Right forelimb (tissue), 1 donor: ENCODE measurements at places on chromosomes 4 and X.

GRCh38 chr4:150384249-150384648, 197.7 kb upstream of the MAB21L2 start:
- no peak for DNase-seq

GRCh38 chr4:107818301-107818910, 6.3 kb upstream of the SGMS2 start:
- no peak for DNase-seq

GRCh38 chr4:175435381-175435783, 376.7 kb downstream of the GPM6A start:
- DNase-seq: no peak

DNA sequence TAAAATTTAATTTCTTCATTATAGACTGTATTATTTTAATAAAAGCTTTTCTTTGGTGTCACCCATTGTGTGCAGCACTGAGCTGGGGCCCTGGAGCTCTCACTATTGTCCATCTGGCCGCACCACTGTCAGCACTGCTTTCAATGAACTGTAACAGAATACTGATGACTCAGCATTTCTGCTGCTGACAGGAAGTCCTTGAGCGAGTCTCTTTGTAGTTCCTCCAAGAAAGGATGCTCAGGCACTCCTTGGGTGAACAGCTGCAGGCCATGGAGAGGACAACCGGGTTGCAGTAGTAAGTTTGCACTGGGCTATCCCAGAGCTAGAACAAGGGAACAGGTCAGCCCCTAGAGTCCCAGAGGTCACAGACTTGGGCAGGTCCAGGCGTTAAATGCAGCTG, 81.6 kb downstream of the SORBS2 start:
- no peak for DNase-seq

DNA sequence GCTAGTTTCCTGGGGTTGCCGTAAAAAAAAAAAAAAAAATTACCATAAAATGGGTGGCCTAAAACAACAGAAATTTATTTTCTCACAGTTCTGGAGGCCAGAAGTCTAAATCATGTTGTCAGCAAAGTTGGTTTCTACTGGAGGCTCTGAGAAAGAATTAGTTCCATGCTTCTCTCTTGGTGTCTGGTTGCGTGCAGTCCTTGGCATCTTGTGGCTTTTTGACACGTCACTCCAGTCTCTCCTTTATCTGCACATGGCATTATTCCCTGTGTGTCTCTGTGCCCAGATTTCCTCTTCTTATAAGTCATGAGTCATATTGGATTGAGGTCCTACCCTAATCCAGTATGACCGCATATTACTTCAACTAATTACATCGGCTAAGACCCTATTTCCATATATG, 38.7 kb downstream of the SPATA4 start:
- DNase-seq: no peak

- no peak for DNase-seq
These were observed 28.6 kb downstream of the TRPC3 start for GRCh38 chr4:121923306-121923705.

DNA sequence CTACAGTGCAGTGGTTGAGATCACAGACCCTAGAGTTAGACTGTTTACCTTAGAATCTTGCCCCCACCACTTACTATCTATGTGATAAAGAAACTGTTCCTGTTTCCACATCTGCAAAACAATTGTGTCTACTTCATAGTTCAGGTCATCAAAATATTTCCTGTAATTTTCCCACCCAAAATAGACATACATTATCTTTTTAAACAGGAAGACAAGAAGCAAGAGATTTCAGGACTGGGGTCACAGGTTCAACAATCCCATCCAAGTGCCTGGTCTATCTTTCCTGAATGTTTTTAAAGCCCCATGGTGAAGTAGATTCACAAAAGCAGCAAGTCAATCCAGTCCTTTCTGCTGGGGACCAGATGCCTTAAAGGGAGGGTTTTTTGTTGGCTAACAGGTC, 41.8 kb upstream of the CT47C1 start:
- no peak for DNase-seq

GRCh38 chr4:143482840-143483239, 30.7 kb upstream of the SMARCA5 start:
- no peak for DNase-seq

DNA sequence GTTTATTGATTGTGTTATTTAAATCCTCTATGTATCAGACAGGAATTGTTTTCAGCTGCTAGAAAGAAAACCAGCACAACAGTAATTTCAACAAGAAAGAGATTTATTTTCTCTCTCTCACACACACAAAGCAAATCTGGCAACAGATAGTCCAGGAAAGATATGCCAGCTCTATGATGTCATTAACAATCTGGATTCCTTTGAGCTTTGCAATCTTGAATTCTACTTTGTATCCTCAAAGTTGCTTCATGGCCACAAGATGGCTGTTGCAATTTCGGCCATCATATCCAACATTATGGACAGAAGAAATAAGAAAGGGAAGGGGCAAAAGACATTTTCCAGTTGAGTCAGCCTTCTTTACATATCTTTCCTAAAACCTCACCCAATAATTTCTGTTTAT, 19.8 kb upstream of the FMR1 start:
- DNase-seq: no peak

DNA sequence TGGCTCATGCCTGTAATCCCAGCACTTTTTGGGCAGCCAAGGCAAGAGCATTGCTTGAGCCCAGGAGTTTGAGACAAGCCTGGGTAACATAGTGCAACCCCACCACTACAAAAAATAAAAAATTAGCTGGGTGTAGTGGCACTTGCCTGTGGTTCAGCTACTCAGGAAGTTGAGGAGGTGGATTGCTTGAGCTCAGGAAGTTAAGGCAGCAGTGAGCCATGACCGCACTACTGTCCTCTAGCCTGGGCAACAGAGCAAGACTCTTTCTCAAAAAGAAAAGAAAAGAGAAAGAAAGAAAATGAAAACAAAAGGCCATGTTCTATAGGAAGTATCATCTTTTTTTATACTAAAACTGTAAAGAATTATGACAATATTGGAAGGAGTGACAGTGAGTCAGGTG, 38.5 kb downstream of the NEK1 start:
- no peak for DNase-seq

DNA sequence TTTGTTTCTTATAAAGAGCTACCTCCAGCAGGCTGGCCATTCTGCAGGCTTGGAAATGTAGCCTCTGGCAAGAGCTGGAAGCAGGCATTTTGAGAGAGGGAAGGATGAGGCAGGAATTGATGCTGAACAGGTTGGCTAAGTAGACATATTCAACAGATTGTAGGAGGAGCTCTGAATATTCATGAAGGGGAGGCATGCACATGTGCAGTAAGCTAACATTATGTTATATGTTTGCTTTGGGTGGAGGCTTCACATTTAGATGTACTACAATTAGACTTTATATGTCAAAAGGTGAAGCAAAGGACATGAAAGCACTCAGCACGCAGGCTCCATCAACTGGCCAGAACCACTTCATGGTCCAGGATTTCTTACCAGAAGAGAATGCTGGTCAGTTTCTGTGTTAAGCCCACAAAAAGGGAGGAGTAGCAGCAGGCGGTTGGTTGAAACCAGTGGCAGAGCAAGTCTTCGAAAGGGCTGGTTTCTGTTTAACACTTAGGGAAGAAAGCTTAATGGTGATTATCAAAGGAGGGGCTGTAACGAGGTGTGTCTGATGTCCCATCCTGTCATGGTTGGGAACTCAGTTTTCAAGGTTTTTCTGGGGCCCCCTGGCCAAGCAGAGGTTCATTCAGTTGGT, 54.8 kb downstream of the FGFBP1 start:
- DNase-seq: no peak

GRCh38 chr4:130393231-130393630, 1297.3 kb downstream of the C4orf33 start:
- no peak for DNase-seq

- no peak for DNase-seq
These were observed 13.1 kb upstream of the FAM13A start for GRCh38 chr4:89070041-89070440.

- no peak for DNase-seq
These were observed 87.1 kb upstream of the PRPS1 start for GRCh38 chrX:107541244-107541643.

DNA sequence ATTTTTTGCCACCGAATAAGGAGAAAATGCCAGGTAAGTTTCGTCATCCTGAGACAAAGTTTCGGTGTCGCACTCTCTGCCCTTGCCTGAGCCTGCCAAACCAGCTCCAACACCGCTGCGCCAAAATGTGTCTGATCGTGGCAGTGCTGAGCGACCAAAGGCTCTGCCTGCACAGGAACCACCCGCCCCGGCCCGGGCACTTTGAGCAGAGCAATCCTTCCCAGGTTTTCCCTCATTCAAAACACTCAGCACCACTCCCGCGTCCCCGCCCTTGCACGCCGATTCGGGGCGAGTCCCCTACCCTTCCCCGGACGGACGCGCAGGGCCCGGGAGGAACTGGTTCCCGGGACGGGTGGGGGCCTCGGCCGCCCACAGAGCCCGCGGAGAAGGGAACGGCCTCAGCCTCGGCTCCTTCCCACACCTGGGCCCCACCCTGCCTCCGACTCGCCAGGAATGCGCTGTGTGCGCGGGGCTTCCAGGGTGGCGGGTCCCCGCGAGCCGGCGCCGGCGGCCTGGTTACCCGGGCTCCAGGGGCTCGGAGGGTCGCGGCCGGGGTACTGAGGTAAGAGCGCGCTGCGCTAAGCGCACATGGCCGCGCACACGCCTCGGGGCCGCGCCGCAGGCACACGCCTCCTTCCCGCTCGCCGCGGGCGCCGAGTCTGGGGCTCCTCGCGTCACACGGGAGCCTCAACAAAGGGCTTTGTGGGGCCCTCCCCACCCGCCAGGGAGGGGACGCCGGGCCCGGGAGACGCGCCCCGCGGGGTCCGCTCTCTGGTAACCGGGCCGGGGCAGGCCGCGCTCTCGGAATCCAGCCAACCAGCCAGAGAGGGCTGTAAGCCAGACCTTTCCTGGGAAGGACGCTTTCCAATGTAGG, at the start of gene C4orf36:
Gene C4orf36 (minus strand): TSS at position 661 of the 874 bp plus-strand sequence. CDS start 902 bp downstream, outside the sequence.
- DNase-seq: peak; percentile 84

GRCh38 chr4:29046781-29047180, 1673.4 kb upstream of the PCDH7 start:
- DNase-seq: no peak

DNA sequence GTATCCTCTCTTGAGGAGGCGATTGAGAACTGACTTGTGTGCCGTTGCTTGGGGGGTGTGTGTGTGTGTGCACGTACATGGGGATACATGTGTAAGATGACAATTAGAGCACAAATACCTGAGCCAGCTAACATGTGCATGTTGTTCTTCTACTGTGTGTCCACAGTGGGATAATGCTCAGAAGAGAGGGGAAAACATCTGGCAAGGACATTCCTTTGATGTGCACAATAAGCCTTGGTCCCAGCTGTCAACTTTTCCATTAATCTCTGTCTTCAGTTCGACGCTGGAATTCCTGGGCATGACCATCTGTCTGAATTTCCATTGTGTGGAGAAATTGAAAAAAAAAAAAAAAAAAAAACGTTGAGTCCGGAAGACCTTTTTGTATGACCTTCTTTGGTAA, 592.0 kb upstream of the GALNTL6 start:
- DNase-seq: no peak

GRCh38 chr4:103400405-103400804, 202.3 kb upstream of the CENPE start:
- DNase-seq: no peak
